T47D (cell line): ENCODE measurements at places on chromosomes 11 and 22.

- DNase-seq = no peak
Measured at GRCh38 chr11:44113018-44113417, 17.5 kb downstream of the EXT2 start.

DNA sequence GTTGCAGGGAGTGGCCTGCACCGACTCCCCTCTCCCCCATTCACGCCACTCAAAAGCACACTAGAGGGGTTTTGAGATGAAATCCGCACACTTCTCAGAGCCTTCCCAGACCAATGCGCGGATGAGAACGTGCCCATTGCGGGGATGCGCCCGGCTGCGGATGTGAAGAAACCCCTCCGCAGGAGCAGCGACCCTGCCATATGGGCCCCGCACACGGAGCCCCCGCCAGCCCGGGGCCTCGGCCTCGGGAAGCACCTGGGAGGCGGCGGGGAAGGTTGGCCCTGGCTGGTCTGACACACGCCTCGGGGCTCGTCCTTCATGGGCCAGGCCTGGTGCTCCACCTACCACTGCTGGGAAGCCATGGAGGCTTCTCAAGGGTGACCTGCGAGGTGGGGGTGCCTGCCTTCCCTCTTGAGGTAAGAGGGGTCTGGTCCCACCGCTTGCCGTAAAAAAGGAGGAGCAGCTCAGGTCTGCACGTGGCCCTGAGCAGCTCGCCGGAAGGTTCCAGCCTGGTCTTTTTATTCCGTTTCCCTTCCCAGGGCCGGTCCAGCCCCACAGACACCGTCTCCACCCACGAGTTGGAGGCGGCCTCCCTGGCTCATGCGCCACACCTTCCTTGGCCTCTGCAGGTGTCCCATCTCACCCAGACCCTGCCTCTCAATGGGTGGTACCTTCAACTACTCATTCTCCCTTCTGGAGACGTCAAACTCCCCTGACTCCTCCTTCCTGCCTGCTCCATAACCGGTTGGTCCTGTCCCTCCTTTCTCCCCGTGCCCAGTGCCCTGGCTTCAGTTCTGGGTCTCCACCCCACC lies 39.4 kb downstream of the TRMU start:
- DNase-seq = peak; percentile 93

DNA sequence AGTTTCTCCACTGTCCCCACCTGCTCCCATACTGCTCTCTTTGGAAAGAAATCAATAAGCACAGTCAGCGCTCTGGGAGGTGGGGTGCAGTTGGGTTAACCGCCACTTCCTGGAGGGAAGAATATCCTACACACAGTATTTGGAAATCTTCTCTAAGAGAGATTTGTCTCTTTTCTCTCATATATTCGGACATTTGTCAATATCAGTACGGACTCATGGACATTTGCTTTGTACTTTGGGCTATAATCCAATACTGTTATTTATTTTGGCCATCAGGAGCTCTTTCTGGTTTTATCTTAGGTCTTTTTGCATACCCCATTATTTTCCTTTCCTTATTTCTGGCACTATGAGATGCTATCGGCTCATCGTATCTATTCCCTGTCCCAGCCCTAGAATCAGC lies 13.7 kb downstream of the NLRP14 start:
- DNase-seq = no peak

- DNase-seq = no peak
Measured at GRCh38 chr11:11217929-11218628, 135.0 kb downstream of the CSNK2A3 start.

DNA sequence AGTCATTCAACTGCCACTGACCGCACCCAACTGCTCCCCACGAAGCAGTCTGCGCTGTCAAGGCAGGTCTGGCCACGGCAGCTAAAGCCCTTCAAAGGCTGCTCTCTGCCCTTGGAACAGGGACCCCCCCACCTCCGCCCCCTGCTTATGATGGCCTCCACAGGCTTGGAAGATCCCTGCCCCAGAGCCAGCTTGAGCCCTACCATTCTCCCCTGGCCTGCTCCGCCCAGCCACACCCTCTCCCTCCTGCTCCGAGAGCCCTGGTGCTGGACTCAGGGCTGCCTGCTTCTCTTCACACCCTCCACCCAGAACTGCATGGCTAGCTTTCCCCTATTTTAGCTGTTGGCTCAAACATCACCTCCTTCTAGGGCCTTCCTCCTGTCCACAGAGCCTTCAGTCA lies 19.0 kb downstream of the ZMAT5 start:
- no peak for DNase-seq

GRCh38 chr11:36389811-36390210 lies 93.7 kb downstream of the PRR5L start:
- no peak for DNase-seq
